ENCODE measurements at places on chromosomes 4 and X. TPM values are rescaled to one million over a fixed set of nuclear protein-coding genes. Genes with fewer than 3 reads are reported as not detected.
A peak's percentile ranks its signal among the peaks of the same experiment; 100 is the strongest.

DNA sequence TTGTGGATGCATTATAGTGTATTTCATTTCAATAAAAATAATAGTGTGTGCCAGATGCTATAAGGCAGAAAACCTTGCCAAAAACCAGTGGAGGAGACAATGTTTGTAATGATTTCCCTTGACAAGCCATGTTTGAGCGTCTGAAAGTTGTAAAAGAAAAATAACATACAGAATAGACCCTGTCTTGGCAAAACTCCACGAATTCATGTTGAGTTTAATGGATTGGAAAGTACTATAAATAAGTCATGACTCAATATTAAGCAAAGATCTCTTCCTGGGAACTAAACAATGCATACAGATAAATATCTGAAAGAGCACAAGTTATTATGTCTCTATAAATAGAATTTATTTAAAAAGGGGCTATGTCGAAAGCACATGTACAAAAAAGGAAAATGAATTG lies 543.5 kb downstream of the GABRG1 start:
- no peaks in the 10 kb centered on the region for H3K36me3 ChIP-seq
- H3K27ac ChIP-seq: no peak overlapping the region
- H3K4me1 ChIP-seq: no peaks in the 10 kb centered on the region
- no peak for DNase-seq
- no peak overlapping the region for H3K4me3 ChIP-seq

DNA sequence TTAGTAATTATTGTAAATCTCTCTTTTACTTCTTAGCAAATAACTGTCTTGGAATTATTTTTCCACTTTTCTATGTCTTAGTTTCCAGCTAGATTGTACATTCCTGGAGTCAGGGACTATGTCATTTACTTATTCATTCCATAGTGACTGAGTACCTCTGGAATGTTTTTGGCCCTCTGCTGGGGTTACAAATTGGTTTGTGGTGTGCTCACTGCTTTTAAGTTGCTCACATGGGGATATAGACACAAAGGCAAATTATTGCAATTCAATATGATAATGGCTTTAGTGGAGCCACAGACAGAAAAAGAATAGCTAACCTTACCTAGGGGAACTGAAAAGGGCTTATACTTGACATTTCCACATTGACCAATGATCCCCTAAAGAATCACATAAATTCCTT lies 63.7 kb upstream of the PDGFRA start:
- H3K27ac ChIP-seq: peak overlapping the region; percentile 5
- DNase-seq: peak; percentile 96
- no peak overlapping the region for H3K4me3 ChIP-seq
- peaks cover 8% of the 10 kb centered on the region for H3K4me1 ChIP-seq
- no peaks in the 10 kb centered on the region for H3K36me3 ChIP-seq

DNA sequence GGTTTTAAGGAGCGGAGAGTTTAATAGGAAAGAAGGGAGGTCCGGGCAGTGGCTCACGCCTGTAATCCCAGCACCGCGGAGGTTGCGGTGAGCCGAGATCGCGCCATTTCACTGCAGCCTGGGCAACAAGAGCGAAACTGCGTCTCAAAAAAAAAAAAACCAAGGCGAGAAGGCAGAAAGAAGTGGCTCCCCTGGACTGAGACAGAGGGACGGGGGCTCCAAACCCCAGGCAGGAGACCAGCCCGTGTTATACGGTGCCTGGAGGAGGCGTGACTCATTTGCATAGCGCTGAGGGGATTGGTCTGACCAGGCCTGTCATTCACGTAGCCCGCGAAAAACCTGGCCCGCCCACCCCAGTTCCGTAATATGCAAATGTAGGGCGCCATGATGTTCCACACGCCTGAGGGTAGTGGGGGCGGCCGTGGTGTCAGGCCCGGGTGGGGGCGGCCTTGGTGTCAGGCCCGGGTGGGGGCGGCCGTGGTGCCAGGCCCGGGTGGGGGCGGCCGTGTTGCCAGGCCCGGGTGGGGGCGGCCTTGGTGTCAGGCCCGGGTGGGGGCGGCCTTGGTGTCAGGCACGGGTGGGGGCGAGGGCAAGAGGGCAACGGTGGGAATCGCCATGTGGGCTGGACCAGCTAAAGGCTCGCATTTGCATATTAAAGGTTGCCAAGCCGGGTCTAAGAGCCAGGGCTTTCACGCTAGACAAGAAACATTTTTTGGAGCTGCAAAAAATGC lies 2.1 kb downstream of the PLCXD1 start:
- DNase-seq: peak; percentile 83
- H3K4me3 ChIP-seq: peak overlapping the region; percentile 52
- peaks cover 27% of the 10 kb centered on the region for H3K36me3 ChIP-seq
- no peaks in the 10 kb centered on the region for H3K4me1 ChIP-seq

GRCh38 chr4:80035336-80035735 lies 37.7 kb downstream of the ANTXR2 start:
- no peaks in the 10 kb centered on the region for H3K4me1 ChIP-seq
- no peak overlapping the region for H3K27ac ChIP-seq
- no peaks in the 10 kb centered on the region for H3K27me3 ChIP-seq
- H3K36me3 ChIP-seq: peaks cover 14% of the 10 kb centered on the region
- H3K4me3 ChIP-seq: no peak overlapping the region

GRCh38 chrX:123272630-123273029 lies 88.6 kb downstream of the GRIA3 start:
- no peaks in the 10 kb centered on the region for H3K27me3 ChIP-seq
- H3K4me3 ChIP-seq: no peak overlapping the region
- DNase-seq: no peak
- H3K4me1 ChIP-seq: no peaks in the 10 kb centered on the region
- H3K36me3 ChIP-seq: no peaks in the 10 kb centered on the region

- no peak for DNase-seq
- H3K4me3 ChIP-seq: no peak overlapping the region
- no peak overlapping the region for H3K27ac ChIP-seq
- H3K27me3 ChIP-seq: peaks cover 14% of the 10 kb centered on the region
Measured at GRCh38 chrX:54995621-54996020, 1.6 kb upstream of the PFKFB1 start.

- H3K4me3 ChIP-seq: no peak overlapping the region
- H3K36me3 ChIP-seq: no peaks in the 10 kb centered on the region
- peaks cover 8% of the 10 kb centered on the region for H3K27me3 ChIP-seq
- H3K27ac ChIP-seq: no peak overlapping the region
- peak; percentile 22 for DNase-seq
Measured at GRCh38 chr4:40736910-40737309, 12.8 kb upstream of the NSUN7 start.

DNA sequence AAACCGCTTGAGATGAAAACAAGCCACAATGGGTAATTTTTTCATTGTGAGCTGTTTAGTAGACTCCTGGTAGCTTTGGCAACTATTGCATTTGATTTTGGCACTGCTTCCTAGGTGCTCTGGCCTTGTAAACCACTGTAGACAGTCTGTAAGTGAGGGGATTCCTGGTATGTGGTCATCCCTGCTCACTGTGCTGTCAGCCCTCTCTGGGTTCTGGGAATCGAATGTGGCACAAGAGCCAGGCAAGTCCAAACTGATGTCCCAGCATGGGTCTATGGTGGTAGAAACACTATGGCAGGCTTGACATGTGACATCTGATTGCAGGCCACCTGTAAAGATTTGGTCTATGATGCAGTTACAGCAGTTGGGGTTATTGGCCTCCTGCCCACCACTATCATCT lies 2.5 kb downstream of the USP51 start:
- H3K4me1 ChIP-seq: no peaks in the 10 kb centered on the region
- peaks cover 2% of the 10 kb centered on the region for H3K27me3 ChIP-seq
- DNase-seq: no peak

The CTAG2 gene
- 27.1 TPM for total RNA-seq

The PPP2R2C gene
- not detected for total RNA-seq

The ERCC6L gene
- total RNA-seq: 5.4 TPM

The NRK gene
- 3.6 TPM for total RNA-seq

The HSFX4 gene
- total RNA-seq: not detected

The CFP gene
- total RNA-seq: under 0.01 TPM

All from IMR-90 (cell line).